Ovary (tissue), 10 donors: ENCODE measurements at places on chromosomes 7 and 10. TPM values are rescaled to one million over a fixed set of nuclear protein-coding genes. Genes with fewer than 3 reads are reported as not detected.
A peak's percentile ranks its signal among the peaks of the same experiment; 100 is the strongest.

DNA sequence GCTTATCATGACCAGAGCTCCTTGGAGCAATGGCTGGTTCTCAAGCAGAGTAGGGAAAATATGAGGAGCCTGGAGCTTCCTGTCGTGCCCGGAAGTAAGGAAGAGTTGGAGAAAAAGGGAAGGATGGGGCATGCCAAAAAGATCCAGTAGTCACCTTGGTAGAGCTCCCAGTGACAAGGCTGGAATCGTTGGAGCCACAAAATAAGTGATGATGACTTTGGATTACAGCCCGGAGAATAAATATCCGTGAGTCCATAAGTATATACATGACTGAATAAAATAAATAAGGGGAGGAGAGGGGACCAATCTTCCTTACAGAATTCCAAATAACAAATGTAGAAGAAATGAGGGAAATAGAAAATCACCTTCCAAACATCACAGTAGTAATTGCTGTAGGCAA is 29.3 kb downstream of the LMTK2 start:
- H3K27ac ChIP-seq = no peak overlapping the region
- no peak overlapping the region for H3K4me3 ChIP-seq
- no peak for DNase-seq
- H3K27me3 ChIP-seq = no peaks in the 10 kb centered on the region

- no peaks in the 10 kb centered on the region for H3K36me3 ChIP-seq
- H3K4me3 ChIP-seq = no peak overlapping the region
- no peak for DNase-seq
- peaks cover 4% of the 10 kb centered on the region for H3K27me3 ChIP-seq
- no peaks in the 10 kb centered on the region for H3K4me1 ChIP-seq
- no peak overlapping the region for H3K27ac ChIP-seq
Observed at GRCh38 chr10:80787952-80788351, 250.2 kb downstream of the SH2D4B start.

GRCh38 chr10:26840938-26841732 is 19.6 kb downstream of the ABI1 start:
- peaks cover 3% of the 10 kb centered on the region for H3K4me1 ChIP-seq
- no peak overlapping the region for H3K27ac ChIP-seq
- no peaks in the 10 kb centered on the region for H3K27me3 ChIP-seq
- no peak for DNase-seq
- no peak overlapping the region for H3K4me3 ChIP-seq

DNA sequence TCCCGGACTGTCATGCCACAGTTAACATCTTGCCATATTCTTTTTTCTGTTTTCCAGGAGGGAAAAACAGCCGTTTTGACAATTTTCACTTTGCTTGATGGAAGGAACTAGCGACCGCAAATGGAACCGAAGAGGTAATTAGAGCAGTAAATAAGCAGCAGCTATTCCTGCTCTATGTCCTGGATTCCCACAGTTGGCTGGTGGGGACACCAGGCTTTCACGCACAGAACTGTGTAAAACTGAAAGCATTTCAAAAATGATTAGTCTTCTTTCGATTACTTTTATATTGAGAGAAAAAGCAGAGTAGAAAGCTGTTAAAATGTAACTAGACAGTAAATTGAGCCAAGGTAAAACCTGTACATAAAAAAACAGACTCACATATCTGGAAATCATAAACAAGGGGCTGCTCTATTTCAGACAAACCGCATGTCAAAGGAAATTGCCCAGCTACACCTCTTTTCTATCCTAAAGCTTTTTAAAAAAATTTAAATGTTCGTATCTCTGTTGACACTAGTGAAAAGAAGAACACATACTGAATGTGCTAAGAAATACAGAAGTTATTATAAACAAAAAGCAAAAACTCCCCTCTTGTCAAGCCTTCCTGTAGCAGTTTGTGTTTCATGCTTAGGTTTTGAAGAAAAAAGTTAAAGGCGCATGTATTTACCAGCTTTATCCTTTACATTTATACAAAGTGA is 93.4 kb downstream of the RNF216 start:
- no peaks in the 10 kb centered on the region for H3K27me3 ChIP-seq
- DNase-seq = no peak
- H3K4me3 ChIP-seq = no peak overlapping the region

DNA sequence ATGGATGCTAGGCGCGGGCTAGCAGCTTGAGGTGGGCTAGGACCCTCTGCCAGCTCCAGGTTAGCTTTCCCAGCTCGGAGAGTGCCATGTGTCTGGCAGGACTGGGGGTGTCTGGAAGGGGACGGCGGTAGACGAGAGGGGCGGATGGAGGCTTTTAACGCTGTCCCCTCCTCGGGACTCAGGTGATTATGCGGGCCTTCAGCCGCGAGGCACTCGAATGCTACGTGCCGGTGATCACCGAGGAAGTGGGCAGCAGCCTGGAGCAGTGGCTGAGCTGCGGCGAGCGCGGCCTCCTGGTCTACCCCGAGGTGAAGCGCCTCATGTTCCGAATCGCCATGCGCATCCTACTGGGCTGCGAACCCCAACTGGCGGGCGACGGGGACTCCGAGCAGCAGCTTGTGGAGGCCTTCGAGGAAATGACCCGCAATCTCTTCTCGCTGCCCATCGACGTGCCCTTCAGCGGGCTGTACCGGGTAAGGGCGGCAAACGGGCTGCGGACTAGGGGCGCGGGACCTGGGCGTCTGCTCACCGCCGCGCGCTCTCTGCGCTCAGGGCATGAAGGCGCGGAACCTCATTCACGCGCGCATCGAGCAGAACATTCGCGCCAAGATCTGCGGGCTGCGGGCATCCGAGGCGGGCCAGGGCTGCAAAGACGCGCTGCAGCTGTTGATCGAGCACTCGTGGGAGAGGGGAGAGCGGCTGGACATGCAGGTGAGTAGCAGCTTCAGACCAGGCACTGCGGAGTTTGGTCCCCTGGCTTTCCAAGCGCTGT is 1.1 kb downstream of the CYP26A1 start:
- H3K27ac ChIP-seq = no peak overlapping the region
- H3K4me1 ChIP-seq = peaks cover 11% of the 10 kb centered on the region
- H3K27me3 ChIP-seq = no peaks in the 10 kb centered on the region

DNA sequence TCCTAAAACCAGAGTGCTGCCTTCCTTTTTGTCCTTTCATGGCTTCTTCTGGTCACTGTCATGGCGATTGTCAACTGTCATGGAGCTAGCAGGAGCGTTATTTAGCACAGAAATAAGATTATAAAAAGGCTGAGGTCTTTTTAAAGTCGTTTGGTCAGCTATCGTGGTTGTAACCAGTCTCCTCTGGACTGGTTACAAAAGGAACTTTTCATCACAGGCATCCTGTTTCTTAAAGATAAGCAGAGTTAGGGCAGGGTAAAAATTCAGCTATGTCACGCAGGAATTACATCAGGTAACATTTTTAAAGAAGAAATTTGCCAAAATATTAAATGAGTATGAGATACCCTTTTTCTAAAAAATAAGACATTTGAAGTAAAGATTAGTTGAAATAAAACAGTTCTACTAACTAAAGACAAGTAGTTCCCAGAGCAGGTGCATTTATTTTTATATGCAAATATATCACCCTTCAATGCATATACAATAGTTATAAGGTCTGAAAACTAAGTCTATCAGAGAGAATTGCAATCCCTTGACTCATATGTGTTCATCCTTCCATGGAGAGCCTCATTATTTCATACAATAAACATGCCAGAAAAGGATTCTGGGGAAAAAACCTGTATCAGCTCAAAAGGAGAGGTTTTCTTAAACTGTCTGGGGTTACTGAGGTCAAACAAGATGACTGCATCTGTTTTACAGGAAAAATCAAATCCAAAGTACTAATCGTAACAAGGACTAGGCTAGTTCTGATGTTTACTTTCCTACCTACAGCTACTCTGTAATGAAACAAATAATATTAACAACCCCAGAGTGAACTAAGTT is 20.9 kb downstream of the FAM24A start:
- H3K4me3 ChIP-seq = no peak overlapping the region
- no peaks in the 10 kb centered on the region for H3K36me3 ChIP-seq
- H3K4me1 ChIP-seq = no peaks in the 10 kb centered on the region
- H3K27ac ChIP-seq = no peak overlapping the region
- no peak for DNase-seq

GRCh38 chr7:32869716-32870115 is 21.8 kb downstream of the KBTBD2 start:
- H3K36me3 ChIP-seq = no peaks in the 10 kb centered on the region
- H3K4me3 ChIP-seq = no peak overlapping the region
- H3K27me3 ChIP-seq = no peaks in the 10 kb centered on the region
- H3K27ac ChIP-seq = no peak overlapping the region

DNA sequence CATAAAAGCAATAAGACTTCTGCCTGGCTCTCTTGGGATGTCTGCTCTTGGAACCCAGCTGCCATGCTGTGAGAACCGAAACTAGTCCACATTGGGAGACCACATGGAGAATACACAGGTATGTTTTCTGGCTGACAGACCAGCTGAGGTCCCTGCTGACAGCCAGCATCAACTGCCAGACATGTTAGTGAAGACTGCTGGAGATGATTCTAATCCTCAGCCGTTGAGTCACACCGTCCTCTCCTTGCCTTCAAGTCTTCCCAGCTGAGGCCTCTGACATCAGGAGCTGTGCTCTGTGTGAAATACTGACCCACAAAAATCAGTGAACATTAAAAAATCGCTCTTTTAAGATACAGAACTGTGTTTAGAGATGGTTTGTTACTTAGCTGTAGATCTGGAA is 36.9 kb upstream of the AGR2 start:
- H3K4me1 ChIP-seq = no peaks in the 10 kb centered on the region
- no peak for DNase-seq
- no peak overlapping the region for H3K4me3 ChIP-seq
- H3K36me3 ChIP-seq = no peaks in the 10 kb centered on the region

DNA sequence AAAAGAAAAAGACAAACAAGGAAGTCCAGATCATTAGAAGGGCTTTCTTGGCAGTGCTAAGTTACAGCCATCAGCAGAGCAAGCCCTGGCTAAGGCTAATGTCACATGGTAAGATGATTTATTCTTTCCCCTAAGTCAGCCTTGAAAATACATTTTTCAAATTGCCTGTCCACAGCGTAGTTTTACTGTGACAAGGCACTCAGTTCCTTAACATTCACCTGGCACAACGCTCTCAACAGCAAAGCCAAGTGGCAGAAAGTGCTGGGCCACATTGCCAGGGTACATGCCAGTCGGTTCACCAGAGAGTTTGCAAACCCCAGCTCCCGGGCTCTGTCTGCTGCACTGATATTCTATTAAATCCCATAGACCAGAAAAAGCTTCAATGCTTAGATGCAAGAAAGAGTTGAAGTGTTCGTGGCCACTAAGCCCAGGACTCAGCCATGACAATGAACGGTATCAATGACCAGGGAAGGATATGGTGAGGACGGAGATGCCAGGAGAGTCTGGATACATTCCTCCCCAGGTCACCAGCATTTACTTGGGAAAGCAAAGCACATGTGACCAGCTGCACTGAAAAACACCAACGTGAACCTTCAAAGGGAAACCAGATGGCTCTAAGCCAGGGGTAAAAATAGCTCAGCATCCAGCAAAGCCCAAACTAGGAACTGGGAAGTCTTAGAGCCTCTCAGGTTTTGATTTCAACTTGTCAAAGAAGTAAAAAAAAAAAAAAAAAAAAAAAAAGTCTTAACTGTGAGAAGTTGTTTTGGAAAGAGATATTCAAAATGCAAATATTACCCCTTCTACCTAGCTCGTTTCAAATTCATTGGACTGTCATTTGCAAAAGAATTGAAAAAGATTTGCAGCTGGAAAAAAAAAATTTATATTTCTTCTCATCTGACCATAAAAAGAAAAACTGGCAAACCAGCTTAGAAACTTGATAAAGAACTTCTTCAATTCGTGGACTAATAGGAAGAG is 23.9 kb upstream of the MPP7 start:
- H3K4me3 ChIP-seq = no peak overlapping the region
- H3K27me3 ChIP-seq = no peaks in the 10 kb centered on the region
- H3K36me3 ChIP-seq = no peaks in the 10 kb centered on the region
- DNase-seq = peak; percentile 25

The SNX10 gene
- 1.1 TPM for total RNA-seq

The GJD4 gene
- total RNA-seq = not detected

The ZNF3 gene
- 38.4 TPM for total RNA-seq

The IDE gene
- total RNA-seq = 34.1 TPM
